HepG2 (cell line): ENCODE measurements at places on chromosomes 1 and 21.

DNA sequence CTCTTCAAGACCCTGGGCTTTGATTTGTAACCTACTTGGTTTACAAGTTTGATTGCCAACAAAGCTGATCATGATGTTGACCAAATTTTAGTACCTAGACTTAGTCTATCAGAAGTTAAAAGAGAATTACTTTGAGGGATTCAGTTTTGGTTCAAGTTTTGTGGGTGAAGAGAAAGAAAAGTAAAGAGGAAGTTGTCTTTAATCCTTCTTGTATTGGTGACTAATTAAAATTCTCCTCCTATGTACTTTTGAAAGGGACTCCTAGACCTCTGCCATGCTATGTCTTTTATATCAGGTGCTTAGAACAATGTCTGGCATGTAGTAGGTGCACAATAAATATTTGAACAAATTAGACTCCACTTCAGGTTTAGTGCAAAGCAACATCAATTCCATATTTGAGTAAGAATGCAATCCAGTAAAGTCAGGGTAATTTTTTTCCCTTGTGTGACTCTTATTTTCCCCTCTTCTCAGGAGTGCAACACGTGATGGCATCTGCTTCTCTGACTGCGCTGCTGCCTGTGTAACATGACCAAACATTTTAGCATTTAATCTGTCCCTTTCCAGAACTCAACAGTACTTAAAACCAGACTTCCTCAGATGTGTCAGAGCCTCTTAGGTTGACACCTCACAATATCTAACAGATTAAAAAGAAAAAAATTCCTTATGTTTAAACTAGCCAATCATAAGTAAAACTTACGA lies 41.1 kb upstream of the KCNQ4 start:
- DNase-seq: no peak

- DNase-seq: no peak
Observed at GRCh38 chr1:151763990-151764389, 694 bp upstream of the MRPL9 start.

- DNase-seq: no peak
Observed at GRCh38 chr1:69777423-69777822, 209.7 kb downstream of the LRRC7 start.

- no peak for DNase-seq
Observed at GRCh38 chr1:91700771-91701471, 185.0 kb downstream of the TGFBR3 start.

DNA sequence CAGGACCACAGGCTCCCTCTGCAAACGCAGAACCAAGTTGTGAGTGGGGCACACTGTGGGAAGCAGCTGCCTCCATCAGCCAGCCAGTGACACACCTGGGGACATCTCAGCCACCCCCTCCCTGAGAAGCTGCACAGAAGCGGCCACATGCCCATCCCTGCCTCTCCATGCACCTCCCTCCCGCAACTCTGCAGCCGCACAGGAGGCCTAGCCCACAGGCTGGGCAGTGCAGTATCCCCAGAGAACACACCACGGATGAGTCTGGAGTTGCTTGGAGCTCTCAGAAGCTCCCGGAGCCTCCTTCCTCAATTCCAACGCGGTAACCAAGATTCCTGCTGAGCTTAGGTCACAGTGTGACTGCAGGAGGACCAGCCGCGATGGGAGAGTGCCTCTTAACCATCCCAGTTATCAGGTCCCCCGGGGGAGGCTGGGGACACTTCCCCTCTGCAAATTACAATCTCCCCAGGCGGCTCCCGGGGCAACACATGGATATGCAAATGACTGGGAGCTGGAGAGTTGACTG lies 1.2 kb upstream of the WNT3A start:
- no peak for DNase-seq

- DNase-seq: peak; percentile 58
Observed at GRCh38 chr1:51768971-51769588, 109.4 kb downstream of the NRDC start.

- no peak for DNase-seq
Observed at GRCh38 chr1:178323067-178323466, 173.7 kb downstream of the CLEC20A start.

DNA sequence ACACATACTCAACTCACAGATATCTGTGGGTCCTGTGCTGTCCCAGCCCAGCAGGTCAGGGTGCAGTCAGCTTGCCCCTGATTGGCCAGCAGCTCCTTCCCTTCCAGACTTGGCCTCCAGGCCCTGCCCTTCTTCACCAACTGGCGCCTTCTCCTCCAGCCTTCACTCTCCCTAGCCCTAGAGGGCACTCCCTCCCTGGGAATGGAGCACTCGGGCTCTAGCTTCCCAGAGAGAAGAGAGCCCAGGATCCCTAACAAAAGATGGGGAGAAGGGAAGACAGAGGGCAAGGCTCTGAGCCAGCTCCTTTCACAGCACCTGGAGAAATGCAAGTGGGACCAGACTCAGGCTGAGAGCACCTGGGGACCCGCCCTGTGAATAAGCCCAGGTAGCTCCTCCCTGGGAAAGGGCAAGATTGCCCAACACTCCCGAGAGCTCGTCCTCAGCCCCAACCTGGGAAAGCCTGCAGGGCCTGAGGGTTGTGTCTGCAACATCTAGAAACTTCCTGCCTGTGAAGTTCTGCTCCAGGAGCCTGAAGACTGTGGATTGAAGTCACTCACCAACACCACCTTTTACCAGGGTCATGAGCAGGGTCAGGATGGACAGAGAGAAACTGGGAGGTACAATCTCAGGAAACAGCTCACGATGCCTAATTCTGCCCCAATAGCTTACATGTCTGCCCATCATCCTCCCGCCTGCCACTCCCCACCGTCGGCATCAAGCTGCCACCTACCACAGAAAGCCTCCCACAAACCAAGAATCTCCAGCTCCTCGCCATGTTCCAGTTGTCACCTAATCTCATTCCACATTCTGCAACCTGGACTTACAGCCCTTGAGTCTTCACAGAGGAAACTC lies at the start of gene PGLYRP4:
Gene PGLYRP4 (minus strand): TSS at position 331 of the 852 bp plus-strand sequence. CDS start 909 bp downstream, outside the sequence.
- no peak for DNase-seq
